ENCODE measurements at places on chromosomes 11 and 22. TPM values are rescaled to one million over a fixed set of nuclear protein-coding genes. Genes with fewer than 3 reads are reported as not detected.

- peaks cover 22% of the 10 kb centered on the region for H3K4me1 ChIP-seq
- no peak overlapping the region for H3K27ac ChIP-seq
- no peaks in the 10 kb centered on the region for H3K27me3 ChIP-seq
- H3K4me3 ChIP-seq, result no peak overlapping the region
- peaks cover 14% of the 10 kb centered on the region for H3K36me3 ChIP-seq
These were observed 3.8 kb downstream of the EHD1 start for GRCh38 chr11:64874308-64875240.

ZNF202 gene
- 28.5 TPM for total RNA-seq

- no peak overlapping the region for H3K4me3 ChIP-seq
- no peak overlapping the region for H3K27ac ChIP-seq
- no peaks in the 10 kb centered on the region for H3K4me1 ChIP-seq
- no peaks in the 10 kb centered on the region for H3K27me3 ChIP-seq
These were observed 23.7 kb upstream of the SLC36A4 start for GRCh38 chr11:93221539-93221938.

DNA sequence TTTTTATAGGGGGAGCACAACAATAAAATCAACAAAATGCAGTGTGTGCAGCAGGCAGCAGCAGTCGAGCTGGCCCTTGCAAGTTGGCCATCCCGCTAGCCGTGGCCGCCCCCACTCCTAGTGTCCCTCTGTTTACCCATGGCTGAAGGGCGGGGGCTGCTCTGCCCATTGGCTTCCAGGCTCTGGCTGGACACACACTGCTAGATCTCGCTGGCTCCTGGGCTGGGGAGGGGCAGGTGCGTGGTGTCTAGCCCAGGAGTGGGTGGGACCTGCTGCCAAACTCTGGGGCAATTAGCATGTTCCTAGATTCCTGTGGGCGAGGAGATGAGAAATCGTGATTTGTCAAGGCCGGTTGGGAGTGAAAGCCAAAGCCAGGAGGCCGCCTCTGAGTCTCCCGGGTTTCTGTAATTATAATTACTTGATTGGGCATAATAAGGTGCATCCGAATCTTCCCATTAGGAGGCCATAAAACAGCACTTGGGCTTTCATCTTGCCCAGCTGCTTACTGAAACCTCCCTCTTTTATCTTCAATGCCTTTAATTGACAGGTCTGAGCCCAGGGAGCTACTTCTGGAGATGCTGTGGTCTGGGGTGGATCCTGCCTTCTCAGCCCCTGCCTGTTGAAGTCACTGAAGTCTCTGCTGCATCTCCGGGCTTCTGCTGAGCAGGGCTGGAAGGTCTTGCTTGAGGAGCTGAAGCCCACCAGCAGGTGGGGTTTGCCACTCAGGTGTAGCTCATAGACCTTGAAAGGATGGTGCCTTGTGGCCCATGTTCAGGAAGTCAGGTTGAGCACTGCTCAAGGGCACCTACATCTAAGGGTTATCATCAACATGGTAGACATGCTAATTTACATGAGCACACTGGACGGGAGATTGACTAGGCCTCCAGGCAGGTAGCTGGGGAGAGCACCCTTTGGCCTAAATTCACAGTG lies 44.5 kb upstream of the DKK3 start:
- H3K36me3 ChIP-seq, result no peaks in the 10 kb centered on the region
- H3K4me3 ChIP-seq, result no peak overlapping the region
- no peak overlapping the region for H3K27ac ChIP-seq
- no peaks in the 10 kb centered on the region for H3K4me1 ChIP-seq
- no peaks in the 10 kb centered on the region for H3K27me3 ChIP-seq

DNA sequence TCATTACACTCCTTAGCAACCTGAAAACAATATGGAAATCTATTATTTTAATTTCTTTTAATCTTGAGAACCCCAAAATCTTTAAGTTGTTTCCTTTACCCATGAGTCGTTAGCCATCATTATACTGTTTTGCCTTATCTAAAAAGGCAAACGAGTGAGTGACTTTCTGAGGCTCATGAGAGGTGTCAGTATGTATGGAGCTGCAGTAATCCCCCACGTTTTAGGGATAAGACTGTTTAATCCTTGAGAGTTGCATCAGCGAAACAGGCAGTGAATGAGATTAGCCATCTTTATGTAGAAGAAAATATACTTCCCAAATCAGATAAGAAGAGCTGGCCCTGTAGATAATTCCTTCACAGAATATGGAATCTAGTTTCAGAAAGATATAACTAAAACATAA lies 1147.0 kb downstream of the DLG2 start:
- peak; percentile 12 for DNase-seq
- no peak overlapping the region for H3K27ac ChIP-seq
- no peaks in the 10 kb centered on the region for H3K36me3 ChIP-seq
- H3K4me3 ChIP-seq, result no peak overlapping the region
- peaks cover 4% of the 10 kb centered on the region for H3K27me3 ChIP-seq

DNA sequence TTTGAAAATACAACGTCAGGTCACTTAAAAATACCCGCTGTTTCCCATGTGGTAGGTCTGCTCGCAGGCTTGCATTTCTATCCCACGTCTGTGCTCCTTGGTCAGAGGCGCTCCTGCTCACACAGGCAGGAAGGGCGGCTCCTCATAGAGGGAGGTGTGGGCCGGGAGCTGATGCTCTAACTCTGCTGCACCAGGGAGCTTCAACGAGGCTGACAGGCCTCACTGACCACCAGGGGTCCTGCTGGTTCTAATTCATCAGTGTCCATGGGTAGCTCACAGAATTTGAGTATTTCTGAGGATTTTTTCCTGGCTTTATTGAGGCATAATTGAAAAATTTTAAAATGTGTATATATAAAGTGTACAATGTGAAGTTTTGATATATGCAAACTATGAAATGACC lies 68.5 kb downstream of the PIWIL3 start:
- H3K36me3 ChIP-seq, result no peaks in the 10 kb centered on the region
- H3K27me3 ChIP-seq, result no peaks in the 10 kb centered on the region
- DNase-seq, result no peak
- no peaks in the 10 kb centered on the region for H3K4me1 ChIP-seq

- H3K27me3 ChIP-seq, result no peaks in the 10 kb centered on the region
- H3K27ac ChIP-seq, result no peak overlapping the region
- no peaks in the 10 kb centered on the region for H3K4me1 ChIP-seq
- H3K36me3 ChIP-seq, result no peaks in the 10 kb centered on the region
- H3K4me3 ChIP-seq, result no peak overlapping the region
These were observed 360.5 kb upstream of the API5 start for GRCh38 chr11:42951266-42951665.

DNA sequence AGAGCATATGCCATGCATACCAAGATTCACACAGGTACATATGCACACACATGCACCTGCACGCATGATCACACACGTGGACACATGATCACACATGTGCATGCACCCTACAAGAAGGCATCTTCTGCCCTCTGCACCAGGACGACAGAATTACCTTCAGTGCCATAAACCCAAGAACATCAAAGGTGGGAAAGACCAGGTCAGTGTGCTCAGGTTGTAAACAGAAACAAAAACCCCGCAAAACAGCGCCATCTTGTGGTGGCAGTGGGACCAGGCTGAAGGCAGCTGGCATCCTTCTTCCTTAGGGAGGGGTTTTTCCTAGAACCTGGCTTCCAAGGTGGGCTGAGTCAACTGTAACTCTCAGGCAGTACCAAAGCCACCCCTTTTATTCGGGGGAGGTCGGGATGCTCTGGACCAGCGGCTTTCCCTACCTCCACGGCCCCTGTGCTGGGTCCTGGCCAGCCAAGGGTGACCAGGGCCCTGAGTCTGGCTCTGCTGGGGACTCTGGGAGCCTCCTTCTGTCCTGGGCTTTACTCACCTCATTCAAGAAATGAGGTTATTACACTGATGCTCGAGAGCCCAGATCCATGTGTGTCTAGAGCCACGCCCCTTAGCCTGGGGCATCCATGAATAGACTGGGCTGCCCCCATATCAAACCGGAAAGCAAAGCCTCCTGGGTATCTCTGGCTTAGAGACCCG lies 69.4 kb upstream of the FGF3 start:
- H3K4me1 ChIP-seq, result no peaks in the 10 kb centered on the region
- no peaks in the 10 kb centered on the region for H3K36me3 ChIP-seq
- H3K4me3 ChIP-seq, result no peak overlapping the region
- peaks cover 5% of the 10 kb centered on the region for H3K27me3 ChIP-seq
- DNase-seq, result peak; percentile 79

GRCh38 chr11:74519710-74520109 lies 26.2 kb upstream of the LIPT2 start:
- no peaks in the 10 kb centered on the region for H3K27me3 ChIP-seq
- no peak overlapping the region for H3K27ac ChIP-seq
- no peak for DNase-seq
- no peaks in the 10 kb centered on the region for H3K4me1 ChIP-seq

DNA sequence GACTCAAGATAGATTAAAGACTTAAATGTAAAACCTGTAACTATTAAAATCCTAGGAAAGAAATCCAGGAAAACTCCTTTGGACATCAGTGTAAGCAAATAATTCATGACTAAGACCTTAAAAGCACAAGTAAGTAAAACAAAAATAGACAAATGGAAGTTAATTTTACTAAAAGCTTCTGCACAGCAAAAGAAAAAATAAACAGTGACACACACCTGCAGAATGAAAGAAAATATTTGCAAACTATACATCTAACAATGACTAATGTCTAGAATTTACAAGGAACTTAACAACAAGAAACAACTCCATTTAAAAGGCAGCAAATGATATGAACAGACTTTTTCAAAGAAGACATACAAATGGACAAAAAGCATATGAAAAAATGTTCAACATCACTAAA lies 359.1 kb downstream of the LUZP2 start:
- no peak for DNase-seq
- H3K27me3 ChIP-seq, result no peaks in the 10 kb centered on the region
- no peak overlapping the region for H3K27ac ChIP-seq

DNA sequence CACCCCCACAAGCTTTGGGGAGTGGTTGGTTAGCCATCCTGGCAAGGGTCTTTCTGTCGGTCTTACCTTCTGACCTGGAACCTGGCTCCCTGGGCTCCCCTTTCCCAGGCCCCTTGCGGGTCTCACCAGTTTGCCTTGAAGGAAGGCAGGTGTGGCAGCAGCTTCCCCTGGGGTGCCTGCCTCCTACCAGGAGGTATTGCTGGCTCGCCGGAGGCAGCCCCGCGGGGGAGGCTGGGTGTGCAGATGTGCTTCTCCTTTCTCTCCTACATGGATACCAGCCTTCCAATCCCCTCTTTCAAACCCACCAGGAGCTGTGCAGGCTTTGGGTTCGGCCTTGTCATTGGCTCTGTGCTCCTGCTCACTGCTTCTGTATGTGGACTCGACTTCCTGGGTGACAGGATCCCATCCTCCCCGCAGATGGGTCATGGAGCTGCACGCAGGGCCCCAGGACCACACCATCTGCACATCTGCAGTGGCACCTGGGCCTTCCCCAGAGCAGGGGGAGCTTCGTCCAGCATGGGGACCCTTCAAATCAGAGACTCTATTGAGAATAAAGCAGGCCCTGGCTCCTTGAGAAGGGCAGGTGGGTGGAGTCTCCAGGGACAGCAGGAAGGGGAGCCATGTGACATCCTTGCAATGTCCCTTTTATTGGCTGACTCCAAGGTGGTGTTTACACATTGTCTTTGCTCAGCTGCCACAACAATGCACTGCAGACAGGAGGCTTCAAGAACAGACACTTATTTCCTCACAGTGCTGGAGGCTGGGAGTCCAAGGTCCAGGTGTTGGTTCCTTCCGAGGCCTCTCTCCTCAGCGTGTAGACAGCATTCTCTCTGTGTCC lies 592.0 kb downstream of the BRD1 start:
- H3K4me3 ChIP-seq, result no peak overlapping the region
- H3K4me1 ChIP-seq, result no peaks in the 10 kb centered on the region
- no peak for DNase-seq
- H3K27ac ChIP-seq, result no peak overlapping the region
- H3K27me3 ChIP-seq, result no peaks in the 10 kb centered on the region
